M059J (cell line): ENCODE measurements at places on chromosomes 12 and 14. TPM values are rescaled to one million over a fixed set of nuclear protein-coding genes. Genes with fewer than 3 reads are reported as not detected.
A peak's percentile ranks its signal among the peaks of the same experiment; 100 is the strongest.

PTGDR gene
- not detected in 2 replicates for total RNA-seq

- DNase-seq = peak; percentile 91
Observed at GRCh38 chr14:73227812-73228781, 9.2 kb upstream of the PAPLN start.

GRCh38 chr14:77979171-77979570 is 179.3 kb downstream of the ADCK1 start:
- no peak for DNase-seq

PCNX4 gene
- total RNA-seq = 32.3 and 85.1 TPM in 2 replicates

AQP2 gene
- total RNA-seq = not detected in 2 replicates

DNA sequence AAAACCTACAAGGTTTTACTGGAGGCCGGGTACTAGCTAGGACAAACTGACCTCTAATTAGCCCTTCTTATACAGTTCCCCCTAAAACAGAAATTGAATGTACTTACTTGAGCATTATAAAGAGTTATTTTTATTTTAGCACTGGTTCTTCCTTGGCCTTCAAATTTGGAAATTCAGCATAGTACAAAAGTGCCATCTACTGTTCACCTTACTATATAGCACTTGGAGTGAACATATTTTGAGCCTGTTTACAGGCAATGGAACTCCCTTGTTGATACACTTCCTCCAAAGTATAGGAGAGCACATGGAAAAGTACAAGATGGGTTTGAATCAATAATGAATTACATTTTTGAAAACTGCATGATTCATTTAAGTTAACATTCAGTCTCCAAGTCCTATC is 3.9 kb upstream of the POC1B start:
- peak; percentile 56 for DNase-seq

BATF gene
- 1.9 TPM in 1 of 2 replicates, not detected in the other for total RNA-seq

DNA sequence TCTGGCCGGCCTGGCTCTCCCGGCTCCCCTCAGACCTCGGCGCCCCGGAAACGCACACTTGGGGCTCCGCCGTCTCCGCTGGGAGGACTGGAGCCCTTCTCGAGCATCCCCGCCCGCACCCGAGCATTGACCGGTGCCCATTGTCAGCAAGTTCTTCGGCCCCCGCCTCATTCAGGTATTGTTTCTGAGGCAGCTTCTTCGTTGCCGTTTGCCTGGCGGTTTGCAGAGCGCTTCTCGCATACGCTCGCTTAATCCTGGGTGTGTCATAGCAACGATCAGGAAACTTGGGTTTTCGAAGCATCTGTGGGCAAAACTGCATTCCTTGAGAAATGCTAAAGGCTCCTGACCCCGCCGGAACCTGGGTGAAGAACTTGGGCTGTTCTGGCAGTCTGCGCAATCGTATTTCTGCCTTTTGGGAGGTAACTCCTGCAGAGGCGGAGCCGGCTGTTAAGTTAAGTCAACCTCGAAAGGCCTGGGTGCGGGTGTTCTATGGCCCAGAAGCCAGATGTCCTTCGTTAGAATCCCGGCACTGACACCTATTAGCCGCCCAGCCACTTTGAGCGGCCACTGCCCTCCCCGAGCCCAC is 518 bp downstream of the GSKIP start:
- DNase-seq = peak; percentile 62

GRCh38 chr14:29442696-29443095 is 485.0 kb downstream of the PRKD1 start:
- DNase-seq = peak; percentile 87

GRCh38 chr12:23028158-23028802 is 403.3 kb downstream of the ETNK1 start:
- DNase-seq = no peak

DNA sequence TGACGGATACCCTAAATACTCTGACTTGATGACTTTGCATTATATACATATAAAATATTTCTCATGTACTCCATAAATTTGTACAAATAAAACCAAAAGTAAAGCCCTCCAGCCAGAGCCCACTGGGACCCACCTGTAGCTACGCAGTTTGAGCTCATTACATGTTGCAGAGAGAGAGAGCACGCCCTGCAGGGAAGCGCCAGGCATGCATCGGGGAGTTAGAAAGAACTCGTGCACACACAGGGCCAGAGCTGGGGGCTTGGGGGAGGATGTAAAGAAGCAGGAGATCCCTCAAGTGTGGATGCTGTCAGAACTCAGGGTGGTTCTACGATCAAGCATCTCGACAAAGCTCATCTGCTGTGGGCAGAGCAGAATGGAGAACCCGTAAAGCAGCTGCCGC is 178.5 kb upstream of the RTL1 start:
- no peak for DNase-seq

CAPZA3 gene
- total RNA-seq = not detected in 2 replicates

- no peak for DNase-seq
Observed at GRCh38 chr14:91316761-91317160, 72.3 kb upstream of the GPR68 start.

TSPAN19 gene
- total RNA-seq = not detected in 2 replicates

- no peak for DNase-seq
Observed at GRCh38 chr12:21913823-21914222, 27.4 kb downstream of the ABCC9 start.

GRCh38 chr12:85445060-85445938 is 165.3 kb downstream of the ALX1 start:
- no peak for DNase-seq

GRCh38 chr12:47848853-47849252 is 29.1 kb upstream of the HDAC7 start:
- no peak for DNase-seq

DNA sequence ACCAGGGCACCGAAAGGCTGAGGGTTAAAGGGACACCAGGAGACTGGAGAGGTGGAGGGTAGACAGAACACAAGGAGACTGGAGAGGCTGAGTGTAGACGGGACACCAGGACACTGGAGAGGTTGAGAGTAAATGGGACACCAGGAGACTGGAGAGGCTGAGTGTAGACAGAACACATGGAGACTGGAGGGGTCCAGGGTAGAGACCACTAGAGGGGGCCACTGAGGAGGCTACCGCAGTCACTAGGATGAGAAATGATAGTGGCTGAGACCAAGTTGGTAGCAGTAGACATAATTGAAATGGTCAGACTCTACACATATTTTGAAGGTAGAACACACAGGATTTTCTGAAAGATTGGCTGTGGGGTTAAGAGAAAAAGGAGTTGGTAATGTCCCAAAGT is 68.2 kb downstream of the PAH start:
- DNase-seq = no peak

ARHGEF40 gene
- 12.0 and 24.8 TPM in 2 replicates for total RNA-seq

DNA sequence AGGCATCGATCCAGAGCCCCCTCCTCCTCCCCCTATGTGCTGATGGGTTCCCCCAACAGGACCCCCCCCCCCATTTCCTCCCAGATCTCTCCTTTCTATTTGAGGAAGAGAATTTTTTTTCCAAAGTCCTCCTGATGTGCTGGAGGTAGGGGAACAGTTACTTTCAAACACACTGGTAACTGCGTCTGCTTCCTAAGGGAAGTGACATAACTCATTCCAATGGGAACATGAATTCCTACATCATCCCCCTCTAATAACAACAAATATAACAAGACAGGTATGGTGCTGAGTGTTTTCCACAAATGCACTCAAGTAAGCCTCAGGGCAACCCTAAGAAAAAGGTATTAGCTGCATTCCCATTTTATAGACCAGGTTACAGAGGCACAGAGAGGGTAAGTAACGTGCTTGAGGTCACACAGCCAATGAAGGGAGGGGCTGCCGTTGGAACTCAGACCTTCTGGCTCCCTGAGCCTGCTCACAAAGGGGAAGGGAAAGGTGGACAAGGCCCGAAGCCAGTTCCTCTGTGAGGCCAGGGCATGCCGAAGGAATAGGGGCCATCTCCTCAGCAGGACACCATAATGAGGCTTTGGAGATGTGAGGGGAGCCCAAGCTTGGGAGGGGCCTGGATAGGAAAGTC is 121.1 kb upstream of the NCOR2 start:
- DNase-seq = no peak

GRCh38 chr12:132483208-132483607 is 6.7 kb upstream of the FBRSL1 start:
- DNase-seq = no peak

DNA sequence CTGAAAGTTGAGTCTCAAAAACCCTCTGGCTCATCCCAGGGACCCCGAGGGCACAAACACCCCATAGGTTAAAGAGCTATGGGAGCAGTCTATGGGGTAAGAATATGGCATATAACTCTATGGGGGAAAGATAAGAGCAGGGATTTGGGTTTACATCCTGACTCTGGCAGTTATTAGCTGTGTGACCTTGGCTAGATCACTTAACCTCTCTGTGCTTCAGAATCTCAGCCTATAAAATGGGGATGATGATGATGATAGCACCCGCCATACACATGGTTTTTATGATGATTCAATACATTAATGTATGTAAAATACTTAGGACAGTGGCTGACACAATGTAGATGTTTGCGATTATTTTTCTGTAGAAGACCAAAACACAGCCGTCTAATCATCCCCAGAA is 26.2 kb downstream of the IRF2BPL start:
- no peak for DNase-seq

DNA sequence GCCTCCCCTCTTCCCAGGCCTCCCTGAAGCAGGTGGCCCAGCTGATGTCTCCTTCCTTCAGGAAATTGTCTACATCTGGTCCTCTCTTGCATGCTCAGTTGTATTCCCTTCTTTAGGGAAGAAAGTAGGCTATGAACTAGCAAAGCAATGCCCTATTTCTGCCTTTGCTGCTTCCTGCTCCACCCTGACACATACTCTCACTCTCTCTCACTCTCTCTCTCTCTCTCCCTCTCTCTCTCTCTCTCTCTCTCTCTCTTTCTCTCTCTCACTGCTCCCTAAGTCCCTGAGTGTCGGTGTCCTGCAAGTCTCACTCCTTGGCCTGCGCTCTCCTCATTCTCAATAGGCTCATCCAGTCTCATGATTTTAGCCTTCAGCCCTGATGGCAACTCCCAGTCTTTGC is 19.4 kb upstream of the PARP11 start:
- no peak for DNase-seq
